ENCODE measurements at places on chromosomes 7 and 10. TPM values are rescaled to one million over a fixed set of nuclear protein-coding genes. Genes with fewer than 3 reads are reported as not detected.
A peak's percentile ranks its signal among the peaks of the same experiment; 100 is the strongest.

GJC3 gene
- 1.5 TPM for polyA plus RNA-seq

HOXA1 gene
- 1.8 TPM for polyA plus RNA-seq

APBB1IP gene
- 2.5 TPM for polyA plus RNA-seq

CRPPA gene
- polyA plus RNA-seq: 3.6 TPM

C10orf53 gene
- not detected for polyA plus RNA-seq

ERVW-1 gene
- 1.7 TPM for polyA plus RNA-seq

CAMK2B gene
- polyA plus RNA-seq: 0.94 TPM

- DNase-seq: no peak
Observed at GRCh38 chr7:156942708-156943090, 6.8 kb upstream of the NOM1 start.

DNA sequence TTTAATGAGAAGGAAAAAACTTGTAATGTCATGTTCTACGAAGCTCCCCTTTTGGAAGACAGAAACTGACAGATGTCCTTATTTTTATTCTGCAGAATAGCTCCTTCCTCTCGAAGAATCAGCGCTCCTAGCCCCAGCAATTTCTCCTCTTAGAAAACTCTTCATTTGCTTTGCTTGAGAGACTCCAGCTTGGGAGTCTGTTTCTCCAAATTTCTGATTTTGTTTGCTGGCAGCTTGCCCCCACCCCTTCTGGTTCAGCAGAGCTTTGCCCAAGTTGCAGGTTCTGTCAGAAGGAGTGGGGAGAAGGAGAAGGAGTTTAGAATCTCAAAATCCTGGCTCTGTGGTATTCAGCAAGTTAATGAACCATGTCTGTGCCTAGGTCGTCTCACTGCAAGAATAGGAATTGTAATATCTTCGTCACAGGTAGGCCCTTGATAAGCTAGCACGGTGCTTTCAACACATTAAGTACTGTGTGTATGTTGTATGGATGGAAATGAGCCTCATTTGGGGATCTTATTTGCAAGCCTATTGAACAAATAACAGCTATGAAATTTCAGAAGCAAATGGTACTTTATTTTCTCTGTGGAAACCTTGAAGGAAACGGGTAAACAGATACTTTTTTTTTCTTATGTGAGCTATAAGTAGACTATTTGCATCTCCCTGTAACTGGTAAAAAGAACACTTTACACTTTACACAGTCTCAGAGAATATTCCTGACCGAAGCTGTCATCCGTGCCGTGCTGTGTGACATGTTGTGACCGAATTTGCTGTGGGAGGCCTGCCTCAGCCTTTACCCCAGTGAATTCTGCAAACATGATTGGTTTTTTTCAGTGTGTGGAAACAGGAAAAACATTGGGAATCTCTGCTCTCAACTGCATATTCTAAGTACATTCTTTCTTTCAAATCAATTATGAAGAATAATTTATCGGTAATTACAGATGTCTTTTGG, 290.9 kb downstream of the CAMK1D start:
- no peak for DNase-seq

DNA sequence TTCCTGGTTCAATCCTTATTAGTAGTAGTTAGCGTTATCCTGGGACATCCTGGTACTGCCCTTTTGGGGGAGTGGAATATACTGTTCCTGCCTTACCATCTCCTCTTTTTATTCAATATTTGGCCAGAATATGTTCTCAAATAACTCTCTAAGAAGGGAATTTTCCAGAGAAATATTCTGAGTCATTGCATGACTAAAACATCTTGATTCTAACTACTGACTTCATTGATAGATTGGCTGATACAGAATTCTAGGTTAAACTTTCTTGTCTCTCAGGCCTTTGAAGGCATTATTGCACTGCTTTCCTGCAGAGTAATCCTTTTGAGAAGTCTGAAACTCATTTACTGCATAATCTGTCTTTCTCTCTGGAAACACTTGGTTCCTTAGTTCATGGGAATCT, 275.5 kb upstream of the DGKB start:
- DNase-seq: no peak

- DNase-seq: no peak
Observed at GRCh38 chr10:66521506-66521905, 404.3 kb upstream of the LRRTM3 start.

DNA sequence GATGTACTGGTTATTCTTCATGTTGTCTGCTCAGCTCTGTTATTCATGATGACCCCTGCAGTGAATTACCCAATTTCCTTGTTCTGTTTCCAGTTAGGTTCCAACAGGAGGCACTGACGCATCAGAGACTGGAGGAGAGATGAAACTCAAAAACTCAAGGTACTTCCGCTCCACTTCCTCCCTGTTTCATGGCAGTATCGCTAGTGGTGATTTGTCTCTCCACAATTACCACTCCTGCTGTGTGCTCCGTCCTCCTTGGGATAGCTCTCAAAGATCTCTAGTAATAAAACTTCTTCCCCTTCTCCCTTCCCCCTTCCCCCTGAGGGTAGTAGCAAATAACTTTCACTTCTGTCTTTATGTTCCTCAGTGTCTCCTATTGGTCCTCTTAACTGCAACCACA, 107.4 kb upstream of the ABCB5 start:
- no peak for DNase-seq

DNA sequence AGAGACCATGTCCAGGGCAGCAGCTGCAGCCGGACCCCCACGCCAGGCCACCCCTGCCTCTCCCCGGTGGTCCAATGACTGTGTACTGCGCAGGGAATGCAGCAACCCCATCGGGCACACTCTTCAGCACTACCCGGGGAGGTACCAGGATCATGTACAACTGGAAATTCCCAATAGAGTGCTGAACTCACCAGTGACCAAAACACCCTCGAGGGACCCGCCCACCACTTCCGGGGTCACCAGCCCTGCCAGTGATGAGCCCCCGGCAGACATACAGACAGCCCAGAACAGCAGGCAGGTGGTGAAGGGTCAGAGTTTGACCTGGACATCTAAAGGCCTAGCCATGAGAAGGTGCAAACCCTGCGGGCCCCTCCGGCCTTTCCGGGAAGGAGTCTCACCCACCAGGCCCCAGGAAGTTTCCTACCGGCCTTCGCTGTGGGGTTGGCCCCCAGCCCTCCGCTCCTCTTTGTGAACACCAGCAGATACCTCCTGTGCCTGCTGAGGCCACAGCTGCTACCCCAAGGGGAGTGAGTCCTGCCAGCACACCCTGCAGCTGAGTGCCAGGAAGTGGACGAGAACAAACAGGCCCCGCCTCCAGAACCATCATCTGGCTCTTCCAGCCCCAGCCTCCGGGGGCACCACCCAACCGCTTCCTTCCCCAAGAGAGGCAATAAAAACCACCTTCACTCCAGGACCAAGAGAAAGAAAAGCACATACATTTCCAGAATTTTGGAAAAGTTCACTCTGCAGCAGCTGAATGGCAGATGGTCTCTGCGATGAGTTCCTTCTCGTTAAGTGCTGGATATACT, 5.0 kb upstream of the ANKRD61 start:
- DNase-seq: no peak

- no peak for DNase-seq
Observed at GRCh38 chr10:21261842-21262294, 263.6 kb downstream of the SKIDA1 start.

DNA sequence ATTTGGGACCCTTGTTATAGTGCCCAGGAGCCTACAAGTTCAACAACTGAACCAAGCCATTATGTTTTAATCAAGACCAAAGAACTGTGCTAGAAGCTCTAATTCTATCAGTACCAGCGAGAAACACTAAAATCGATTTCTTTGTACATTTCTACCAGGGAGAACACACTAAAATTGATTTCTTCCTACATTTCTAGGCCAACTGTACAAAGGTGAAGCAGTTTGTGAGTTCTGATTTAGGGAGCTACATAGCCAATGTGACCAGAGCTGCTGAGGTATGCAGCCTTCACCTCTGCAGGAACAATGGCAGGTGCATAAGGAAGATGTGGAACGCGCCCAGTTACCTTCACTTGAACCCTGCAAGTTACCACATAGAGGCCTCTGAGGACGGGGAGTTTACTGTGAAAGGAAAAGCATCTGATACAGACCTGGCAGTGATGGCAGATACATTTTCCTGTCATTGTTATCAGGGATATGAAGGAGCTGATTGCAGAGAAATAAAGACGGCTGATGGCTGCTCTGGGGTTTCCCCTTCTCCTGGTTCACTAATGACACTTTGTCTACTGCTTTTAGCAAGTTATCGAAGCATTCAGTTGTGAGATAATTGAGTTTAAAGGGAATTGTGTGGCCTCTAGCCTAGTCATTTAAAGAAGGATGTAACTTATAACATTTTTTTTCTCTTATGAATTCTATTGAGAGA, 31.7 kb downstream of the HYAL4 start:
- DNase-seq: no peak

GRCh38 chr10:37535459-37536246, 321.8 kb downstream of the ZNF248 start:
- DNase-seq: no peak

DNA sequence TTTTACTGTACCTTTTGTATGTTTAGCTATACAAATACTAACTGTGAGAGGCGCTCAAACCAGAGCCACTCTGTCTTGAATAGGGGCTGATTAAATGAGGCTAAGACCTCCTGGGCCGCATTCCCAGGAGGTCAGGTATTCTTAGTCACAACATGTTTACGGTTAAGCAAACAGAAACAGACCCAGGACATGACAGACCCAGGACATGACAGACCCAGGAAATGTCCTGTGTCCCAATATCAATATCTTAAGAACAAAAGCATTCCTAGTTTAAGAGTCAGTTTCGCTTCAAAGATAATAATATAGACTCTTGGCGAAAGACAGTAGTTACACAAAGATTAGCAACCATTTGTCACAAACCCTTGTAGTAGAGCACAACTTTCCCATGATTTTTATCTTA, 304.5 kb downstream of the CCSER2 start:
- DNase-seq: no peak

DNA sequence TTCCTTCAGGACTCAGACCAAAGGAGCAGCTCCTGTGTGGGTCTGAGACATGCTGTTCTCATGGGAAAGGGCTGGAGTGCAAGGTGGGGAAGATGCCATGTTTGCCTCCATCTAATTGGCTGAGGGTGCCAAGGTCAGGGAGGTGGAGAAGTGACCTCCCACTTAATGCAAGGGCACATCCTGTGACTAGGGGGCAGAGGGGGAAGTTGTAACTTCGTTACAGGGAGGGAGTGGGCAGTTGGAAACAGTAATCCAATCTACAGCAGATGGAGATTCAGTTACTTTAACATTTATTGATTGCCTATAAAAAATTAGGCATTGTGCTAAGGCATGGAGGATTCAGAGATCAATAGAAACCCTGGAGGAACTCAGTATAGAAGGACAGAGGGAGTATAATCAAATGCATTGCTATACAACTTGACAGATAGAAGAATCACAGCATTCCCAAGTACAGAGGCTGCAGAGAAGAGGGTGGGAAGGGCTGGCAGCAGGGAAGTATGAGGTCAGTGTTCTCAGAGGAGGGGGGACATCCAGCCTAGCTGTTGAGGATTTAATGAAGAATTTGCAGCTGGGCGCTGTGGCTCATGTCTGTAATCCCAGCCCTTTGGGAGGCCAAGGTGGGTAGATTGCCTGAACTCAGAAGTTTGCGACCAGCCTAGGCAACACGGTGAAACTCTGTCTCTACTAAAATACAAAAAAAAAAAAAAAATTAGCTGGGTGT, 75.9 kb downstream of the CCNY start:
- no peak for DNase-seq

- DNase-seq: no peak
Observed at GRCh38 chr10:109871476-109871875, 51.8 kb downstream of the XPNPEP1 start.

DNA sequence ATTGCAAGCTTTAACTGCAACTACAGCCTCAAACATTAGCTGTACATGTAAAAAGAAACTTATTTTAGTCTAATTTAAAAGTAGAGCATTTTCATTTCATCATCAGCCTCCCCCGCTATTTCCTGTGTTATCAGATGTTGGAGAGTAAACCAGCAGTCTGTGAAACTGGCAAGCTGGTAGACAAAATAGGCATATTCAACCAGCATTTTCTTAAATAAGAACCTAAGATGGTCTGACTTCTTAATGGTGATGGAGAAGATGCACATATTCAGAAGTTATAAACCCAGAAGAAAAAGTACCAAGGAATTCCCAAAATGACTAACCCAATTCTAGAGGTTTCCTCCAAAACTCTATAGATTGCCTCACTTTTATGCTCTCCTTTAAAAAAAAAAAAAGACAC, 24.9 kb downstream of the PIK3AP1 start:
- no peak for DNase-seq

GRCh38 chr10:71736570-71736952, 17.0 kb upstream of the C10orf105 start:
- DNase-seq: no peak

GRCh38 chr10:31320550-31321211, 1.7 kb downstream of the ZEB1 start:
- DNase-seq: peak; percentile 42

GRCh38 chr7:50141131-50141530, 48.1 kb upstream of the ZPBP start:
- DNase-seq: no peak

- no peak for DNase-seq
Observed at GRCh38 chr7:95491201-95491600, 5.5 kb downstream of the ASB4 start.

DNA sequence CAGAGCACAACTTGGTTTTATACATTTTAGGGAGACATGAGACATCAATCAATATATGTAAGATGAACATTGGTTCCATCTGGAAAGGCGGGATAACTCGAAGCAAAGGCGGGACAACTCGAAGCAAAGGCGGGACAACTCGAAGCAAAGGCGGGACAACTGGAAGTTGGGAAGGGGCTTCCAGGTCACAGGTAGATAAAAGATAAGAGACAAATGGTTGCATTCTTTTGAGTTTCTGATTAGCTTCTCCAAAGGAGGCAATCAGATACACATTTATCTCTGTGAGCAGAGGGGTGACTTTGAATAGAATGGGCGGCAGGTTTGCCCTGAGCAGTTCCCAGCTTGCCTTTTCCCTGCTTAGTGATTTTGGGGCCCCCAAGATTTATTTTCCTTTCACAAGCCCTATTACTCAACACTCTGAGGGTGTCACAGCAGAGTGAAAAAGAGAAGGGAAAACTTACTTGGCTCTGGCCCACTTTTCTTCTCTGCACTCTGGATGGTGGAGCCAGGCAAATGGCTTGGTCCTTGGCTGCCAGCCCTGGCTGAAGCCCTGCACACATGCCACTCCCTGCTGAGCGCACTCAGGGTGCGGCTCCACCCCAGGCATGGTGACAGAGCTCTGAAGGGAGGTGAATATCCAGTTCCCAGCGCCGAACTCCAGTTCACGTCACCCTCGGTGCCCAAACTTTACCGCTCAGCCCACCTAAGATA, 46.7 kb downstream of the PARD3 start:
- DNase-seq: peak; percentile 32

GRCh38 chr10:92290076-92290836, 622 bp downstream of the CPEB3 start:
- peak; percentile 50 for DNase-seq

GRCh38 chr7:45000093-45001032, at the start of gene CCM2:
Gene CCM2 (plus strand): TSS chr7:45000201. CDS start chr7:45000334, 133 bp downstream.
- peak; percentile 45 for DNase-seq

All from right lung (tissue), 10 donors.